WERI-Rb-1 (cell line): ENCODE measurements at places on chromosomes 1 and 21.

DNA sequence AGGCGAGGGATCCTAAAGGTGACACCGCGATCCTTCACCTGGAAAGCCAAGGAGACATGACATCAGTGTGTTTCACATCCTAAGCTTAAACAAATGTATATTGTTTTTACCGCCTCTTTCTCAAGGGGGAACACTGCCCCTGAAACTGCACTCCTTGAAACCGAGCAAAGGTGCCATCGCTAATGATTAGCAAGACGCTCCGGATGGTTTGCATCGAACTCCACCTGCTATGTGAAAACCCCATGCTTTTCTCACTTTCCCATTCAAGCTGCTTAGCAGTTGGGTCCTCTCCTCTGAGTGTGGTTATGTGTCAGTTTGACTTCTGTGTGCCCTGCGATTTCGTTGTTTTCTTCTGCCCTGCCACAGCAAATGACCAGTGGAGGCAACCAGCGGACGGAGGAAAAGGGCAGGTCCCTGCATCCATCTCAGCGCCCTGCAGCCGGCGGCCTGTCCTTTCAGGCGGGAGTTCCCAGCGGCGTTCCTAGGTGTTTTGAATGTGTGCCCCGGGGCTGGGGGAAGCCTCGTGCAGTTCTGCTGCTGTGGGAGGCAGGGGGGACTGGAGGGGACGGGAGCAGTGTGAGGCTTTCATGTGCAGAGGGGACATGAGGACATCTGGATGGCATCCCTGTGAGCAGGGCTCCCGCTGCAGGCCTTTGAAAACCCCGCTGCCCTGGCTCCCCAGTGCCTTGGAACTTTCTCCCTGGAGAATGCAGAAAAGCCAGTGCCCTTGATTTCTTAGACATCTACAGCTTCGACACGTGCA is 16.1 kb downstream of the ZBTB18 start:
- no peak for DNase-seq

DNA sequence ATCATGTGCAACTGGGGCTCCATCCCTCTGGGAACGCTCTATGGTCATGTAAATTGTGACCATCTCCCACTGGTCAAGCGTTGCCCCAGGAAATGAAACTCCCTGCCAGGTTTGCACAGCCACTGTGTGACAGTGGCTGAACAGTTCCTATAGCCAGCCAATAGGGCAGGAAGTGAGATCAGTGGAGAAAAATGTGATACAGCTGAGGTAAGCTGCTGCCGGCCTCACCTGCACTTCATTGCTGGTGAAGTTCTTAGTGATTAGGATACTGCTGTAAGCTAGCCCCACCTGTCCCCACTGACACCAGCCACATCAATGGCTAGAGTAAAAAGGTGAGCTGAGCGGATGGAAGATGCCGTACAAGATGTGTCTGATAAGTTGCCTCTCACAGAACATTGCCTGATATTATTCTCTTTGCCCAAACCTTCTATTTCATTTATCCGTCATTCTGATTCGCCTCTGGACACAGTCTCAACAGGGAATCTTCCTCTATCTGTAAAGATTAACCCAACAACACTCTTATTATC is 38.4 kb upstream of the CDC42BPA start:
- DNase-seq, result no peak

DNA sequence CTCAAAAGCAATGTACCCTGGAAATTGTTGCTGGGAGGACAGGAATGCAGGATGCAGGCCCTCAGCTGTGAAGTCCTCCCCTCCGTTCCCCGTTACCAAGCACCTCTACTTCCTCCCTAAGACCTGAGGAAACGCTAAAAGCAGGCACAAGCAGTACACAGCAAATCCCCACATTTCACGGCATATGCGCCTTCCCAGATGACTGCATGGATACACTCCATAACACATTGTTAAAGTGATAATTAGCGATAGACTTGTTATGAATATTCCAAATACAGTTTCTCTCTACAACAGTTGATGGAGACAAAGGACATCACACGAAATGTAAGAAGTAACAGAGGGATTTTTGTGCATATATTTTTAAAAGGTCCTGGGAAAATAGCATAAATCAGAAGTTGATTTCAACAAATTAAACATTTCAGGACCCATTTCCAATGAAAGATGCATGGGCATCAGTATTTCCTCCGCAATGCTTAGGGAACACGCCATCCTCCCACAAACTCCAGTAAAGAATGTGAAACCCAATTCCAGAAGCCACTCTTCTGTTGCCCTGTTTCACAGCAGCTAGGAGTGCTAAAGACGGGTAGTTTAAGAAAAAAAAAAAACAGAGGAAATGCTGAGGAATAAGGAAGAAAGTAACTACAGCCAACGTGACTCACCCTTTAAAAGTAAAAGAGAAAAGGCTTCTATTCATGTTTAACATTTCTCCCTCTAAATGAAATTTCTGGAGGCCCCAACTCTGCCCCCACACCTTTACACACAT is 75.5 kb downstream of the HIVEP3 start:
- no peak for DNase-seq

GRCh38 chr1:83741348-83741747 is 257.6 kb downstream of the TTLL7 start:
- DNase-seq, result no peak

DNA sequence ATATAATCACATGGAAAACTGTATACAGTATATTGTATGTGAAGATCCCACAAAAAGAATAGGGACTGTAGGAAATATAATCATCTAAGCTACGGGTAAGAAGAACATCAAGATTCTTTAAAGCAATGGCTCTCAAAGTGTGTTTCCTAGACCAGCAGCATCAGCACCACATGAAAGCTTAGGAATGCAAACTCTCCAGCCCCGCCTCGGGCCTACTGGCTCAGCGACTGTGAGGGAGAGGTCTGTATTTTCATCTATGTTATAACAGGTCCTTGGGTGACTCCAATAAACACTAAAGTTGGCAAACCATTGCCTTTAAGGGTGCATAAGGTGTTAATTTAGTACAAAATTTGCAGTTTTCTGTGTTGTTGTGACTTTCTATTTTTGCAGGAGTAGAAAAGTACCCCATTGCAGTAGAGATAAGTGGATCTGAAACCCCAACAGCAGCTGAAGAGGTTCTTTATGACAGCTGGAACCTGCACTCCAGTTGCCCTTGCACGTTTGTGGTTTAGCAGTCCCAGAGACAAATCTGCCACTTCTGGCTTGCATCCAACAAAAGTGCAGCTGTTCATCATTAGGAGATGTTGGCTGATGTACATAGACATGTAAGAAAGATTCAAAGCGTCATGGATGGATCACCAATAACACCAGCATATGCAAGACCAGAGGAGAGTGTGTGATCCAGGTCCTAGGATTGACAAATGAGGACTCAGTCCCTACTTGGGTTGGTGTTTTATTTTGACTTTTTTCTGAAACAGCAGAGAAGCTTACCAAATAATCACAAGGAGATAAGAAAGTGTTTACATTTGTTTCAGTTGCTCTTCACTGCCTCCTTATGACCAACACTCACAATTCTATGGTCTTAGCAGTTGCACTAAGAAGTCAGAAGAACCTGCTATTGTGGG is 15.9 kb upstream of the IFNAR1 start:
- DNase-seq, result no peak

- DNase-seq, result no peak
Observed at GRCh38 chr1:72286401-72286800, 4.1 kb upstream of the NEGR1 start.

DNA sequence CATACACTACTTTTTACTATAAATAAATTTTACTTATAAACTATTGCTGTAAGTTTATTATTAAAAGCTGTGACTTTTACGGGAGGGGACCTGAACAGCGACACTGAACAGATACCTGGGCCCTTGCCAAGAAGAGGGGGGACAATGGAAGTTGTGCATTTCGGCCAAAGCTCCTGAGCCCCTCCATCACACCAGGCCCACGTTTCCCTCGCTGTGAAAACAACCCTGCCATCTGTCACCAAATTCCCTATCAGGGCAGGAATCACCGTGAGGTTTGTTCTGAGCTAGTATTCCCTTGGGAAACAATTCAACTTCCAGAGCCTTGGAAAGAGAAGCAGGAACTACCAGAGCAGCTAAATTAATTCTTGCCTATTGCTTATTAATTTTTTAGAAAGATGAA is 37.0 kb downstream of the VTCN1 start:
- DNase-seq, result no peak

DNA sequence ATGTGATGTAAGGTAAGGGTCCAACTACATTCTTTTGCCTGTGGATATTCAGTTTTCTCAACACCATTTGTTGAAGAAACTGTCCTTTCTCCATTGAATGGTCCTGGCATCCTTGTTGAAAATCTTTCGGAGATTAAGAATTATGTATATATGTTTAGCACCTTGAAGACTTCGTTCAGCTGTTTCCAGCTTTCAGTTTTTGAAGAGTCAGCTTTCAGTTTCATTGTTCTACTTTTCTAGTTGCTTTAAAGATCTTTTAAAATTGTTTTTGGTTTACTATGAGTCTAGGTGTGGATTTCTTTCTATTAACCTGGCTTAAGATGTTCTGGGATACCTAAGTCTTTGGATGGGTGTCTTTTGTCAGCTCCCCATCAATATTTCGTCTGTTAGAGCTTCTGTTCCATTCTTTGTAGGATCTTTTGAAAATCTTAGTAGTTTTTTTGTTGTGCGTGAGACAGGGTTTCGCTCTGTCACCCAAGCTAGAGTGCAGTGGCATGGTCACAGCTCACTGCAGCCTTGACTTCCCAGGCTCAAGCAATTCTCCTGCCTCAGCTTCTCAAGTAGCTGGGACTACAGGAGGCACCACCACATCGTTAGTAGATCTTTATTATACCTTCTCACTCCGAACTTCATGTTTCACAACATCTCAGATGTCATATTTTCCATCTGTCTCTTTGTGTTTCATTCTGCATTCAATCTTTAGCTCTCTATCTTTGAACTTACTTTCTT is 353.5 kb upstream of the B3GALT2 start:
- no peak for DNase-seq
